Stimulated activated CD8-positive, alpha-beta memory T cell treated with anti-CD3 and anti-CD28 coated beads, Interleukin-7, amount 100 ng/mL, for 1 hour (primary cell): ENCODE measurements at places on chromosomes 5 and 9.

DNA sequence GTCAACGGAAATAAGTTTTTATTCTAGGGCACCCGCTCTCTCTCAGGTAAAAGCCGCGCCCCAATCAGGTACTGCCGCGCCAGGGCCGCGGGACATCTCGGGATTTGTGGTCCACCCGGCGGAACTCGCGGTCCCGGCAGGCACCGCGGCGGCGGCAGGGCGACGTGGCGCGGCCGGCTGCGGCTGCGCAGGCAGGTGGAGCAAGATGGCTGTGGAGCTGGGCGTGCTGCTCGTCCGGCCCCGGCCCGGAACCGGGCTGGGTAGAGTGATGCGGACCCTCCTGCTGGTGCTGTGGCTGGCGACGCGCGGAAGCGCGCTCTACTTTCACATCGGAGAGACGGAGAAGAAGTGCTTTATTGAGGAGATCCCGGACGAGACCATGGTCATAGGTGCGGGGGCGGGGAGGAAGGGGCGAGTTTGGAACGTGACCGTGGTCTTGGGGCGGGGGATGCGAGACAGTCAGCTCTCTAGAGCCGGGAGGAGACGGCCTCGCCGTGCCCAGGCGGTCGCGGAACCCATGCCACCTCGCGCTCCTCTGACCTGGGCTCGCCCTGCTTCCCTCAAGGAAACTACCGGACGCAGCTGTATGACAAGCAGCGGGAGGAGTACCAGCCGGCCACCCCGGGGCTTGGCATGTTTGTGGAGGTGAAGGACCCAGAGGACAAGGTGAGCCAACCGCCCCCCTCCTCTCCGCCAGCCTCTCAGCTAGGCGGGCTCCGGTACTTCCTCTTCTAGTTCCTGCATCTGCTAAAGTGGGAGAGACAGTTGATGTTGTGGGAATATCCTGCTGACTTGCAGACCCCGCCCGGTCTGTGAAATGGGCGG is at the start of gene TMED9:
TSS of gene TMED9 (plus strand) at position 194 of the 825 bp plus-strand sequence. CDS start at position 206, 12 bp downstream.
- peak; percentile 74 for DNase-seq

GRCh38 chr9:131838530-131839280 is 98.8 kb upstream of the RAPGEF1 start:
- no peak for DNase-seq

DNA sequence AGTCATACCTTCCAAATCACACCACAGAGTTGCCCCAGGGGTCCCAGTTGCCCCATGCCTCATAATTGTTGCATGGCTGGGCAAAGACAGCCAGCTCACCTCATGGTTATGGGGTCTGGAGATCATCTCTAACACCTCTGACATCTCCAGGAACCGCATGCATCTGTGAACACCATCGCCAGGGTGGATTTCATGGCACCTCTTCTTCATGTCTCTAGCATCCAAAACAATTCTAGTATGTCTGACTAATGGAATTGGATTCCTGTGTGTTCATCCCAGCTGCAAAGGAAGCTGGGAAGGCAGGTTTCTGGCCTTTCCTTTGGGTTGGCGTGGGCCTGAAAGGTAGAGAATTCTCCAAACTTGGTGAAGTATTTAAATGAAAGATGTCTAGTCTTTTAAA is 122.3 kb upstream of the ABCA1 start:
- no peak for DNase-seq

GRCh38 chr9:130022566-130023143 is 20.3 kb downstream of the FNBP1 start:
- no peak for DNase-seq

- no peak for DNase-seq
These were observed 264.3 kb upstream of the KCNN2 start for GRCh38 chr5:114097570-114097969.

GRCh38 chr5:167415779-167416746 is 875.4 kb upstream of the WWC1 start:
- no peak for DNase-seq

- DNase-seq: no peak
These were observed 212.4 kb downstream of the TMEM232 start for GRCh38 chr5:110514030-110514429.

DNA sequence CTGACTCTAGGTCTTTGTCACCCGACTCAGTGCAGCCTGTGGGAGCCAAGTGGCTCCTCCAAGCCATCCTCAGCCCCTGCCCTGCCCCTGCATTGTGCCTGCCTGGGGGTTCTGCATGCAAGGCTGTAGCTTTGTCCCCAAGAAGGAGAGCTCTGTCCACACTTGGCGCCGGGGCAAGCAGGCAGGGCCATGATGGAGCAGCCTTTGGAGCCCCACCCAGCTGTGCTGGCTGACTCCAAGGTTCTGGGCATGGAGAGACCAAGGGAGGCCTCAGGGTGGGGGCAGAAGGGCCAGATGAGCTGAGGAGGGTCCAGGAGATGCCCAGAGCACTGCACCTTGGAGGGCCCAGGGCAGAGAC is 226.2 kb downstream of the CACNA1B start:
- no peak for DNase-seq

GRCh38 chr9:12813960-12814876 is 39.4 kb downstream of the LURAP1L start:
- no peak for DNase-seq

DNA sequence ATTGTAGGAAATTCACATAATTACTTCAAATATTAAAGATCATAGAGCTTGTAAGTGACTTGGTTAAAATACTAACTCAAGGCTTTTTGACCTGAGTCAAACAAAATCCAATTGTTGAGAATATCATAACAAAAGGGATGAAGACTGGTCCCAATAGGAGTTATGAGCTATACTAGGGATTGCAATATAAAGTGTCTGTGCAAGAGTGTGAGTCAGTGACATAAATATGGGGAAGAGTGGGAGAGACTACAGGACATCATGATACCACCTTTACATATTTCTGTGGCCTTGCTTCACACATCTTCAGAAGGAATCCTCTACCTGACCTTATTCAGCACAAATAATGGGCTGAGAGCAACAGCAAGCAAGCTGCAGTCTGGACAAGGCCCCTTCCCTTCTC is 180.9 kb upstream of the SLC24A2 start:
- DNase-seq: no peak

DNA sequence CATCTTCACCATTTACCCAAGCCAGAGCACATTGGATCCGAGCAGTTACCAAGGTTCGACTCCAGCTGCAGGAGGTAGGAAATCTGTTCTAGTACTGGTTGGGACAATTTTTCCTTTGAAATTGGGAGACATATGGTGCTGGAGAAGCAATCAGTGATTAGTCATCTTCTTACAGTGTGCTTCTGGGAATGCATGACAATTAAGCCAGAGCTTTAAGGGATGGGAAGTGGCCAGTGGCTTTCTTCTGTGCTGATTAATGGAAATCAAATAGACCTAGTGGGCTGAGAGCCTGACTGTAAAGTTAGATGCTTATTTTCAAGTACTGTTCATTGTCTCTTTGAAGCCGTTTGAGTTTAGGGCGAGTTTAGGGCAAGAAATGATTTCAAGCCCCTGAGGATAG is 152.1 kb downstream of the UNC13B start:
- DNase-seq: no peak

- no peak for DNase-seq
These were observed 159.3 kb downstream of the NR3C1 start for GRCh38 chr5:143244000-143244736.

DNA sequence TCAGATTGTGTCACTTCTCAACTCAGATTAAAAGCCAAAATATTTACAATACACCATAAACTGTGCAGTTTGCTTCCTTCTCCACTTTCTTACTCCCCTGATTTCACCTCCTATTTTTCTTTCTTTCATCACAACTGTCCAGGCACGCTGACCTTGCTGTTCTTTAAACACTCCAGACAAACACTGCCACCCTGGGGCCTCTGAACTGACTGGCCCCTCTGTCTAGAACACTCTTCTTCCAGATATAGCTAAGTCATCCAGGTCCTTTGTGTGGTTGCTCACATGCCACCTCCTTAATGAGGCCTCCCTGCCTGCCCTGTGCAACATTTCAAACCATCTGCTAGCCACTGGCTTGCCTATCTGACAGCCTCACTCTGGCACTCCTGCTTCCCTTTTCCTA is 46.6 kb downstream of the ATG10 start:
- no peak for DNase-seq

- DNase-seq: no peak
These were observed 537.1 kb upstream of the CDH18 start for GRCh38 chr5:20524991-20525529.
